WTC11 (cell line): ENCODE measurements at places on chromosomes 5 and 9.

DNA sequence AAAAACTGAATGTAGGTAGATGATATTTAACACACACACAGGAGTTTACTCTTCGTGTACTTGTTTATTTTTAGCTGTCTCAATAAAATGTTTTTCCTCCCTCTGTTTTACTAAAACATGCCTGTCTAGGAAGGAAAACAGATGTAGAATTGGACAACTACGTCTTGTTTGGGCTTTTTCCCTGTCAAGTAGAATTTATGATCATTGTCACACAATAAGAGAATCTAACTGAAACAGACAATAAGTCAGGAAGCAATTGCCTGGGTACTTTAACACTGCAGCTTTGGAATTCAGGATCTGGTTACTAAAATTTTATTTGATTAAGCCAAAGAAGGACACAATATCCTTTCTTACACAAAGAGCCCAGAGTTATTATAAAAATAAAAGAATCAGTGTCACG lies 164.2 kb downstream of the ZDHHC21 start:
- no peak overlapping the region for H3K4me3 ChIP-seq
- H3K4me1 ChIP-seq: peaks cover 48% of the 10 kb centered on the region
- H3K27ac ChIP-seq: no peak overlapping the region
- H3K27me3 ChIP-seq: no peaks in the 10 kb centered on the region; the same call in 1 of the 2 replicates
- DNase-seq: no peak
- no peaks in the 10 kb centered on the region for H3K36me3 ChIP-seq

DNA sequence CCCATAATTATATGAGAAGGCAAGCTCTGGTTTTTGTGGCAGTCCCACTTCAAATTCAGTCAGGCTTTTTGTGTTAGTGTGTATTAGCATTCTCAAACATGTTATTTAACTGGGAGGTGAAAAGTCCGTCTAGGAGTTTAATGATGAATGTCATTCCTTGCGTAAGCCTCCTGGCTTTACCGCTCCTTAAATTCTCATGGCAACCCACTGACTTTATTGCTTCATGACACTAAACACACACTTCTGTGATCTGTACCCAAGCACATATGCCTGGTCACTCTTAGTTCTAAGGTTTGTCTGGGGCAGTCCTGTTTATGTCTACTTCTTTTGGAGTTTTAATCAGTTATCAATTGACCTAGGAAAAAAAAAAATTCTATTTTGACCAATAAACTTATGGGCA lies 677.9 kb upstream of the DMAC1 start:
- DNase-seq: no peak
- H3K27ac ChIP-seq: peak overlapping the region; percentile 27; the same call in 1 of the 2 replicates
- H3K4me1 ChIP-seq: peaks cover 16% of the 10 kb centered on the region
- no peaks in the 10 kb centered on the region for H3K36me3 ChIP-seq
- H3K27me3 ChIP-seq: no peaks in the 10 kb centered on the region

DNA sequence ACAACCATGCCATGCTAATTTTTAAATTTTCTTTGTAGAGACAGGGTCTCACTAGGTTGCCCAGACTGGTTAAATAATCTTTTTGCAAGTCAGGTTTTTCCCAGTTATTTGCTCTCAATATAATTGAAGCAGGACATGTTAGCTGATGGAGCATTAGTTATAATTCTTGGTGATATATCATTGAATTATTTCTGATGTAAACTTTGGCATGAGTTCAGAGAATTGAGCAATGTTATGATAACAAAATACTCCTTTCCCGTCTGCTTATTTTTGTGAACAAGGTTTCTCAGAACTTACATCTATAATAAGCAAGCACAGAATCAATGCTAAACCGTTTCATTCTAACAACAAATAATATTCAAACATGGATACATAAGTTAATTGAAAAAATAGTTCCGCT lies 37.8 kb downstream of the BHMT start:
- H3K4me3 ChIP-seq: no peak overlapping the region
- H3K36me3 ChIP-seq: no peaks in the 10 kb centered on the region
- H3K27me3 ChIP-seq: no peaks in the 10 kb centered on the region
- DNase-seq: no peak
- peaks cover 14% of the 10 kb centered on the region for H3K4me1 ChIP-seq

GRCh38 chr9:353077-353476 lies 138.4 kb downstream of the DOCK8 start:
- no peak overlapping the region for H3K27ac ChIP-seq
- no peaks in the 10 kb centered on the region for H3K27me3 ChIP-seq
- DNase-seq: no peak
- H3K4me1 ChIP-seq: peaks cover 7% of the 10 kb centered on the region; the same call in 1 of the 2 replicates
- H3K4me3 ChIP-seq: no peak overlapping the region

DNA sequence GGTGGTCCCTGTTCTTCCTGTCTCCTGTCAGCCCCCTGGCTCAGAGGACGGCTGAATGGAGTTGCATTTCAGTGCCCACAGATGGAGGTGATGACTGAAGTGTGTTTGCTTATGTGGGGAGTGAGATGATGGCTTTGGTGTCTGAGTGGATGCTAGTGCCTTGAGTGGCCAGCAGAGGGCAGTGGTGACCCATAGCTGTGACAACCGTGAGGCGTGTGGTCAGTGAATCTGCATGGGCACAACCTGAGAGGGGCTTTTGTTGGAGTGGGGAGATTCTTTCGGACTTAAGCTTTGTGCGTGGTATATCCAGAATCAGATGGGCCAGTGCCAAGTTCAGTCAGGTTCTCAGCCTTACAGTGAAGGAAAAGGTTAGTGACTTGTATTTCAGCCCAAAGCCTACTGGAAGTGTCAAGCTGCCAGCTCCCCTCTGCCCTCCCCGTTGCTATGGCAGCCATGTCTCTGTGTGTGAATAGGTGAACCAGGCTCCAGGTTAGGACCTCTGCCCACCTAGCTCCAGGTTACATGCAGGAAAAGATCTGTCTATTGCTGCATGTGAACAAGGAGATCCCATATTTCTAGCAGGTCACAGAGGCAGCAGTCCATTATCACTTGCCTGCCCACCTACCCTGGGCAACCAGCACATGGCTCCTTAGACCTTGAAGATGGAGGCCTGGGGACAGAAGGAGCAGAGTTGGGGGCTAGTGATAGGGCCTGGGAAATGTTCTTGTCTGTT lies 14.7 kb upstream of the CXXC5 start:
- peak; percentile 71 for DNase-seq
- H3K36me3 ChIP-seq: peaks cover 10% of the 10 kb centered on the region
- H3K4me1 ChIP-seq: peaks cover 41% of the 10 kb centered on the region
- H3K27me3 ChIP-seq: no peaks in the 10 kb centered on the region
- no peak overlapping the region for H3K4me3 ChIP-seq
- H3K27ac ChIP-seq: no peak overlapping the region

DNA sequence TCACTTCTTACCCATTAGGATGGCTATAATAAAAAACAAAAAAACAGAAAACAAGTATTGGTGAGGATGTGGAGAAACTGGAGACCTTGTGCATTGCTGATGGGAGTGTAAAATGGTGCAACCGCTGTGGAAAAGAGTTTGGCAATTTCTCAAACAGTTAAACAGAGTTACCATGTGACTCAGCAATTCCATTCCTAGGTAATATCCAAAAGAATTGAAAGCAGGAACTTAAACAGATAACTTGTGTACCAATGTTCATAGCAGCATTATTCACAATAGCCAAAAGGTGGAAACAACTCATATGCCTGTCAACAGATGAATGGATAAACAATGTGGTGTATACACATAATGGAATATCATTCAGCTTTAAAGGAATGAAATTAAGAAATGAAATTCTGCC lies 28.9 kb downstream of the DCP2 start:
- H3K27me3 ChIP-seq: no peaks in the 10 kb centered on the region
- no peak overlapping the region for H3K4me3 ChIP-seq
- H3K27ac ChIP-seq: no peak overlapping the region
- DNase-seq: no peak

DNA sequence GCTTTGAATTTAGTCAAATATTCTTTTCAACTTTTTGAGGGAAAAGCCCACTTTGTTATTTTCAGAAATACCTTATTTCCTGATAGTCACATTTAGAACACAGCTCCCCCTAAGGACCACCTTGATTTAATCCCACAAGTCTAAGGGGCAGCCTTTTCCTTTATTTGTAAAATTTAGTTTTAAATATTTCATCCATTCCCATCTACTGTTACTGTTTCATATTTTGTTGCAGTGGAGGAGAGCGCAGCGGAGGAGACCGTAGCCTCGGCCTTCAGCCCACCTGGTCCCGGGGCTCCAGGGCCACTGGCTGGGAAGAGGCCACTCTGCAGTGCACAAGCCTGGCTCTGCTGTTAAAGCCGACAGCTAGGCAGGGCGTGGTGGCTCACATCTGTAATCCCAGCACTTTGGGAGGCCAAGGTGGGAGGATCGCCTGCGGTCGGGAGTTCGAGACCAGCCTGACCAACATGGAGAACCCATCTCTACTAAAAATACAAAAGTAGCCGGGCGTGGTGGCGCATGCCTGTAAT lies 19.6 kb downstream of the LPCAT1 start:
- no peak overlapping the region for H3K4me3 ChIP-seq
- no peak for DNase-seq
- H3K27ac ChIP-seq: peak overlapping the region; percentile 13; the same call in 1 of the 2 replicates
- no peaks in the 10 kb centered on the region for H3K27me3 ChIP-seq

DNA sequence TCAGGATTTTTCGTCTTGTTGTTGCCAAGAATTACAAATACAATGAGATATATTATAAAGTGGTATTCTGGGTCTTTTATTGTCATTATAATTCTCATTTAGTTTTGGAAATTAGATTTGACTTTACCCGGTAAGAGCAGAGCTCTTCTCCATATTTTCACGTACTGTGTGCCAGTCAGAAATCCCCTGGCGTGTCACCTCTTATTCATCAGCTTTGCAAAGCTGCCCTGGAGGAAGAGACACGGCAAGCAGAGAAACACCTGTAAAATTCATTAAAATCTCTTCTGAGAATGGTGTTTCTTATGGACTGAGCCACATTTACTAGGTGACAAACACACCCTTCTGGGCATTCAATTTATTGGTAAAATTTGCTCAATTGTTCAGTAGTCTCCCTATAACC lies 440.4 kb downstream of the HINT1 start:
- H3K4me1 ChIP-seq: peaks cover 30% of the 10 kb centered on the region
- DNase-seq: no peak
- H3K4me3 ChIP-seq: no peak overlapping the region
- no peaks in the 10 kb centered on the region for H3K36me3 ChIP-seq
- H3K27me3 ChIP-seq: no peaks in the 10 kb centered on the region

DNA sequence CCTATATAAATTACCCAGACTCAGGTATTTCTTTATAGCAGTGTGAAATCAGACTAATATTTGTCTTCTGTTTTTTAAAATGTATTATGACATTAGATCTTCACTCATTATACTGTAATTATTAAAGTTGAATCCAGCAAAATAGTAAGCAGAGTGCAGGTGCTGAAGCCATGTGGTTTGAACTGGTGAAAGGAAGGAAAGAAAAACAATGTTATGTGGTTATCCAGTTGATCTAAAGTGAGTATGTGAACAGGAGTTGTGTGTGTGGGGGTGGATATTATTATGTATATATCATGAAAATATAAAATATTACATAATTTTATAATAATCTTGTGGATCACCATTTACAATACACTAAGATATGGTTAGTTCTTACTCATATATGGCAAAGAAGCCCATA lies 593.7 kb downstream of the SEMA5A start:
- no peak for DNase-seq
- H3K36me3 ChIP-seq: no peaks in the 10 kb centered on the region
- H3K4me1 ChIP-seq: no peaks in the 10 kb centered on the region
- H3K27ac ChIP-seq: no peak overlapping the region
- no peaks in the 10 kb centered on the region for H3K27me3 ChIP-seq
- H3K4me3 ChIP-seq: no peak overlapping the region

DNA sequence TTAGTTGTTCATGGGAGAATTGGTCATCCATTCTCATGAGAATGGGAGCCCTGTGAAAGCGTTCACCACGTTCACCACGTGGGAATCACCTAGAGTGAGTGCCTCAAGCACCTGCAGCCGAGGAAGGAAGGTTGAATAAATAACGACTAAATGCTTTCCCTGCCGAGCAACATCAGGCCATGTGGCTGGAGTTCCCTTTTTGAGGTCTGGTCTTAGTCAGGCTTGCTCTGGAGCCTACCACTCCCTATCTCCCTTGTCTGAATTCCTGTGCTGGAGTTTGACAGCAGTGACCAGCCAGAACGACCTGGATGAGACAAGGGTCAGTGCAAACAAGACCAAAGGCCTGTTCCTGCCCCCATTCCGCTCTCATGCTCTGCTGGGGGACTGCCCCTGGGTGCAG lies 28.5 kb downstream of the KCNMB1 start:
- no peak overlapping the region for H3K4me3 ChIP-seq
- H3K4me1 ChIP-seq: peaks cover 34% of the 10 kb centered on the region
- no peak for DNase-seq
- no peaks in the 10 kb centered on the region for H3K36me3 ChIP-seq
- no peaks in the 10 kb centered on the region; the same call in 1 of the 2 replicates for H3K27me3 ChIP-seq

GRCh38 chr9:116337015-116337414 lies 183.4 kb downstream of the PAPPA start:
- H3K27me3 ChIP-seq: peaks cover 98% of the 10 kb centered on the region
- H3K27ac ChIP-seq: no peak overlapping the region
- no peak overlapping the region for H3K4me3 ChIP-seq

- H3K27ac ChIP-seq: no peak overlapping the region
- no peaks in the 10 kb centered on the region; the same call in 1 of the 2 replicates for H3K27me3 ChIP-seq
- no peak overlapping the region for H3K4me3 ChIP-seq
- H3K36me3 ChIP-seq: peaks cover 11% of the 10 kb centered on the region
- H3K4me1 ChIP-seq: peaks cover 12% of the 10 kb centered on the region
These were observed 476.0 kb upstream of the CD180 start for GRCh38 chr5:67672636-67673035.

DNA sequence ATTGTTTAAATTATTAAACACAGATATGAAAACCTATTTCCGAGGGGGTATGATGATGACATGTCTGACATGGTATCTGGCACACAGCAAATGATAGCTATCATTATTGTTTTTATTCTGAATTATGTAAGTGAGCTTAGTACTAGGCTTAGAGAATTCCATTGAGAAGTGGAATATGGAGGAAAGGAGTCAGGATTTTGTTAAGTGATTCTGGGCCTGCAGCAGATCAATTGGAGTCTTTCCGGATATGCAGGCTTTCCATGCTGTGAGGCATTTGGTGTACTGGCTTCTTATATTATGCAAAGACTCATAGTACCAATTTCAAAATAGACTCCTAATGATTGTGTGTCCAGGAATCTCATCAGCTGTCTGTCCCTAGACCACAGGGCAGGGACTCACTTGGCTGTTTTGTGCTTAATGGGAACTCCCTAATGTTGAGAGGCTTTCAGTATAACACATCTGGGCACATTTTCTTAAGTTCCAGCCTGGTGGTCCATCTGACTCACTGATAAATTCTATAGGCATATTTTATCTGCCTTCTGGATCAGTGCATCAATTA lies 180.0 kb upstream of the KLF9 start:
- H3K4me3 ChIP-seq: no peak overlapping the region
- no peak overlapping the region for H3K27ac ChIP-seq
- H3K27me3 ChIP-seq: no peaks in the 10 kb centered on the region
- no peak for DNase-seq
- H3K36me3 ChIP-seq: no peaks in the 10 kb centered on the region
- H3K4me1 ChIP-seq: peaks cover 4% of the 10 kb centered on the region; the same call in 1 of the 2 replicates

GRCh38 chr9:87569518-87569917 lies 71.9 kb downstream of the DAPK1 start:
- DNase-seq: no peak
- no peak overlapping the region for H3K4me3 ChIP-seq
- H3K27me3 ChIP-seq: no peaks in the 10 kb centered on the region
- peaks cover 80% of the 10 kb centered on the region for H3K4me1 ChIP-seq
- no peak overlapping the region for H3K27ac ChIP-seq
- H3K36me3 ChIP-seq: peaks cover 8% of the 10 kb centered on the region
